MM.1S (cell line): ENCODE measurements at places on chromosomes 1 and 21.

- DNase-seq: no peak
Observed at GRCh38 chr21:36384885-36385232, 333 bp upstream of the CHAF1B start.

DNA sequence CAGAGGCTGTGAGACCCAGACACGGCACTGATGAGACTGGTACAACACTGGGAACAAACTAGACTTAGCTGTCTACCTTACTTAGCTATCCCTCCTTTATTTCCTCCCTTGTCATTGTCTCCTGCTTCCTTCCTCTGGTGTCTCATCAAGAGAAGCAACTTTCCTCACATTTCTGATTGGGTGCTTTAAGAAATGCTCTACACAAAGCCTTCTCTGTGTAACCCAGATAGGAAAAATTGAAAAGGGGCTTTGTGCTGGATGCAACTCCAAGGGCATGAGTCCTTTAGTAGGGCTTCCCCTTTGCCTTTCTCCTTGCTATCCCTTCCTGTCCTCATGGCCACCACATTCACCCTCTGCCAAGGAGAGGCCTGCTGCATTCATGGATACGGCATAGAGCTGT, 274.5 kb downstream of the VAV3 start:
- DNase-seq: no peak

- DNase-seq: no peak
Observed at GRCh38 chr1:3019007-3019515, 2.2 kb upstream of the ACTRT2 start.

GRCh38 chr1:53076721-53077598, 14.9 kb downstream of the PODN start:
- DNase-seq: no peak
